ENCODE measurements at places on chromosomes 2 and 18. TPM values are rescaled to one million over a fixed set of nuclear protein-coding genes. Genes with fewer than 3 reads are reported as not detected.

ACKR3 gene
- total RNA-seq = 2.0 TPM

LYPD6B gene
- not detected for total RNA-seq

PRKAG3 gene
- 0.41 TPM for total RNA-seq

NOL4 gene
- not detected for total RNA-seq

PTPN2 gene
- 29.4 TPM for total RNA-seq

MC4R gene
- total RNA-seq = not detected

LINC00305 gene
- not detected for total RNA-seq

DNA sequence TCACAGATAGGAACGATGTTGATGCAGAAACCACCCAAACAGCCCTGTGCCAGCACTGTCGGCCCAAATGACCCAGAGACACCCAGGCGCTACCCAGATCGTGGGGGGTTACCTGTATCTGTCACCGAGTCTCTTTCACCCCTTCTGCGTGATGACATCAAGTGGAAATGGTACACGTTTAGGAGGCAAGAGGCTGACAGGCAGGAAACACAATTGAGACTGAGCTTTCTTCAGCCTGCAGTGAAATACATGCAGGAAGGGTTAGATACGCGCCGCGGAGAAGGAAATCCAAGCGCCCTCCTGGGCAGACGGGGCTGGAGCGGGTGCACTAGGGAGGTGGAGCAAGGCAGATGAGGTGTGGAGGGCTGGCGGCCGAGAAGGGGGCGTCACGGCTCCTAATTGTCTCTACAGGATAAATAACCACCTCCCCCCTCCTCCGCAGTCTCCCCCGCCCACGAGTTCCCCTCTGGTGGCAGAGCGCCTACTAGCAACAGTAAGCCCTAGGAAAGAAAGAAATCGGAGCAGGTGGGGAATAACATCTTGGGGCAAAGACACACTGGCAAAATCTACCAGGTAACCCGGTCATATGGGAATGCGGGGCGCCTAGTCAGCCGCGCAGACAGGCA is at the start of gene RNF152:
Gene RNF152 (minus strand): TSS at position 325 of the 626 bp plus-strand sequence. CDS start 76,544 bp downstream, outside the sequence.
- peak; percentile 27 for DNase-seq

DNA sequence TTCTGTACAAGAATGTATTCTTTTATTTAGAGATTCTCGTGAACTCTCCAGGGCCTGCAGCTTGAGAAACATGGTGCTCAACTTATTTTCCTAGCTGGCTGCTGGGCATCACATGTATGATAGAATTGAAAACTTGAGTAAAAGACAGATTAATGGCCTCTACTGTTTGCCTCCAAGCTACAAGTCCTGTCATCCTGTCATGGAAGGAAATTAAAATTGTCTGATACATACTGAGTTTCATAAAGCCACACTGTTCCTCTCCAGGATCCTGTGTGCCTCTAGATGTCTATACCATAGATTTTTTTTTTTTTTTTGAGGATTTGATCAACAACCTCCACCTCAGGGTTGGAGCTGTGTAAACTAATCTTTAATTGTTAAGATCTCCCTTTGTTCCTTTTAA is 38.5 kb downstream of the UPP2 start:
- no peak for DNase-seq

- peak; percentile 37 for DNase-seq
Measured at GRCh38 chr2:1052771-1053191, 102.1 kb downstream of the SNTG2 start.

GRCh38 chr2:109433486-109433885 is 180.3 kb downstream of the SEPTIN10 start:
- DNase-seq = no peak

DNA sequence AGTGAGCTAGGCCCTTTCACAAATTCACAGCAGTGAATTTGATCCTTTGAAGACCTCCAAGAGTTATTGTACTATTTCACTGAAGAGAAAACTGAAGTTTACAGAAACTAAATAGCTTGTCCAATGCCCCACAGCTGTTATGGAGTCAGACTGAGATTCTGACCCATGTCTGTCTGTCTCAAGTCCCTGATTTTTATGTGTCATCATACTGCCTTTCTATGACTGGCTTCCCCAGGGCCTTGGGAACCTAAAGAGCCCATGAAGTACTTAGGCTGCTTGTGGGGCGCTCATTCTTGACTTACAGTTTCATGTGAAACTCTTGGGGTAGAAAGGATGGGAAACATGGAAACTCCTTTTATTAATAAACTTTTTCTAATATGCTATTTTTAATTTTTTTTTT is 107.7 kb downstream of the ATL2 start:
- no peak for DNase-seq

DNA sequence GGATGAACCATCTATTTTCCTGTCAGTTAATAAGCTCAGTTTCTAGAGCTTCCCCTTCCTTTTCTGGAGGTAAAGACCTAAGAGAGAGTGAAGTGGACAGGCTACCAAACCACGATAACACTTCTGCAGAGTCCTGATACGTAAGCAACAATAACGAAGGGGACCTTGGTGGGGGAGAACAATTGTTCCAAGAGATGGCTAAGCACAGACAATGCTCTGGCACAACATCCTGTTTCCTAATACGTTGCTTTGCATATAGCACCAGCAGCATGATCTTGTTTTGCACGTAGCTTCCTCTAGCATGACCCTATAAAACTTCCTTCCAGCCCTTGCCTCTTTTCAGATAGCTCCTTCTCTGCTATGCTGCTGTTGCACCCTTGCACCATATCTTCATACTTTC is 247.3 kb downstream of the RAD51AP2 start:
- no peak for DNase-seq

GRCh38 chr2:3539836-3540235 is 18.3 kb downstream of the RNASEH1 start:
- DNase-seq = no peak

GRCh38 chr2:121363632-121364420 is 78.8 kb upstream of the TFCP2L1 start:
- peak; percentile 88 for DNase-seq

GRCh38 chr2:220432645-220433044 is 805.2 kb downstream of the SLC4A3 start:
- DNase-seq = no peak

GRCh38 chr2:151388011-151388410 is 21.7 kb upstream of the RIF1 start:
- no peak for DNase-seq

GRCh38 chr2:57965961-57966360 is 80.6 kb upstream of the VRK2 start:
- no peak for DNase-seq

GRCh38 chr2:220835583-220835982 is 736.5 kb downstream of the EPHA4 start:
- no peak for DNase-seq

GRCh38 chr18:75757951-75758350 is 330.4 kb upstream of the SMIM21 start:
- DNase-seq = no peak

GRCh38 chr2:150282771-150283371 is 204.6 kb downstream of the RND3 start:
- DNase-seq = peak; percentile 79

GRCh38 chr18:69564602-69565001 is 163.9 kb downstream of the DOK6 start:
- DNase-seq = no peak

GRCh38 chr2:8244639-8245038 is 437.2 kb upstream of the ID2 start:
- no peak for DNase-seq

DNA sequence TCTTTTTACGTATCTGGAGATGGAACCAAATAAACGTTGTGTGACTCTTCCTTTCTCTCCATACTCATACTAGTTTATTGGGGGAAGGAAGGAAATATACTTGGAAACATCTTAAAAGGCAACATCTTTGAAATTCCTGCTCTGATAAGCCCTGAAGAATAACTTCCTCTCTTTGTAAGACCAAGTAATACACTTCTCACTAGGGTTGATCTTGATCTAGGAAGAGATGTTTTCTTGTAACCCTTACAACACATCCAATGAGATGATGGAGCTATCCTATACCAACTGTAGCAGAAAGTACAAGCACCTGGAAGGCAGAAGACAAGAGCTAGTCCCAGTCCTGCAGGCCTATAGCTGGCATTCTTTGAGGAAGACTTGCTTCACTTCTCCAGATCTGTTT is 2.0 kb downstream of the ANKRD44 start:
- peak; percentile 15 for DNase-seq

DNA sequence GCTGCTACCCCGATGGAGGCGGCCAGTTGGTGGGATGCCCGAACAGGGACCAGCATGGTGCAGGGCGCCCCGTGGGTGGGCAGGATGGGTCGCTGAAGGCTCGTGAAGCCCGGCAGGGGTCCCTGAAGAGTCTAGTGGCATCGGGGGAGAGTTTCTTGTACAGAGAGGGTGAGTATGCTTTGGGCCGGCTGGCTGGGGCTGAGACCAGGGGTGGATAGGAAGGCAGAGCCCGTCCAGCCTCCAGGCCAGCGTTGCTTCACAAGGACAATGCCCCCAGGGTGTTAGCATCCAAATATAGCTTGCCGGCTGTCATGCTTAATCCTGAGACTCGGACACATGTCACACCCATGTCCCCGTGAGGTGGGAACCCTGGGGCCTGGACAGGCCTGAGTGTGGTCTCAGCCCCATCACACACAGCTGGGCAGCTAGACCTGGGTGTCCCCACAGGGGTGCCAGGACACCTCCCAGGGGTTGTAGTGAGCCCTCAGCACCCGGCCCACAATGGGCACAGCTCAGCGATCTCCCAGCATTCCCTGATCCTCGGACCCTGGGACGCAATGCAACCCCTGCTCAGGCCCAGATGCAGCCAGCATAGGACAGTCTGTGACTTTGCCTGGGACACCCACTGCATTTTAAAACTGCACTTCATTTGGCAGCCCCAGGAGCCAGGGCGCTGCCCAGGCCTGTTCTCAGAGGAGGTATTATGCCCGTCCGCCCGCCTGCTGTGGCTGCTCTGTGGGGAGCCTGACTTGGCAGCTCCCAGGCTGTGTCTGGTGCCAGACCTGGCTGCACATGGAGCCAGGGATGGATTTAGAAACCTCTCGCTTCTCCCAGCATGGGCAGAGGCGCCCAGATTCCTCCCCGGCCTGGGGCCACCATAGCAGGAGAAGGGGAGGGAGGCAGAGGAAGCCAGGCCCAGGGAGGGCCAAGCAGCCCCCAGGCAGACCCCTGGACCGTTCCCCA is 36.4 kb downstream of the RAMP1 start:
- DNase-seq = no peak

Data from fibroblast of the aortic adventitia (primary cell).